ENCODE measurements at places on chromosomes 12 and 14.
A peak's percentile ranks its signal among the peaks of the same experiment; 100 is the strongest.

GRCh38 chr12:80857311-80857710 lies 80.4 kb downstream of the LIN7A start:
- DNase-seq = no peak

DNA sequence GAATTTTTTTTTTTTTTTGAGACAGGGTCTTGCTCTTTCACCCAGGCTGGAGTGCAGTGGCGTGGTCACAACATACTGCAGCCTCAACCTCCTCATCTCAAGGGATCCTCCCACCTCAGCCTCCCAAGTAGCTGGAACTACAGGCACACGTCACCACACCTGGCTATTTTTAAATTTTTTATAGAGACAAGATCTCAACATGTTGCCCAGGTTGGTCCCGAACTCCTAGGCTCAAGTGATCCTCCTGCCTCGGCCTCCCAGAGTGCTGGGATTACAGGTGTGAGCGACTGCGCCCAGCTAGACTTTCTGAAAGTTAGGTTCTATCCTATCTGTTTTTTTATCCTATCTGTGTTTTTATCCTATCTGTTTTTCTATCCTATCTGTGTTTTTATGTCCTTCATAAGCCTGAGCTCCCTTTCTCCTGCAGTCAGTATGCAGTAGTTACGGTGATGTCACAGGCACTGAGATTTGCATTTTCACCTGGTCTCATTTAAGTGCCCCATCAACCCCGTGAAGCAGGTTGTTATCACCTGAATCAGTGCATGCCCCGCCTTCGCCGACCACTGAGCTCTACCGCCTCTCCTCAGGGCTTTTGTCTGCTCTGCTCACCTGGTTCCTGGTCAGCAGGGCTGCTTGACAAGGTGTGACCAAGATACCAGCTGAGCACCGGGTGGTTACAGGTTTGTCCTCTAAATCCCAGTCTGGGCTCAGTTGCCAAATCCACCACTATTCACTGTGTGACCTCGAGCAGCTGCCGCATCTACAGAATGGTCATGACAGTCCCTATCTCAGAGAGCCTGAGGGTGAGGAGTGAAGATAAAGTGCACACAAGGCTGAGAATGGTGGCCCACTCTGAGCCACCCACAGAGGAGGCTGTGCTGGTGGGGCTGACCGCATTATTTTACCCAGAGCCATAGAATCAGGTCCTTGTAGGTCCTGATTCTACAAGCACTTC lies 33.1 kb downstream of the SYNDIG1L start:
- no peak for DNase-seq

DNA sequence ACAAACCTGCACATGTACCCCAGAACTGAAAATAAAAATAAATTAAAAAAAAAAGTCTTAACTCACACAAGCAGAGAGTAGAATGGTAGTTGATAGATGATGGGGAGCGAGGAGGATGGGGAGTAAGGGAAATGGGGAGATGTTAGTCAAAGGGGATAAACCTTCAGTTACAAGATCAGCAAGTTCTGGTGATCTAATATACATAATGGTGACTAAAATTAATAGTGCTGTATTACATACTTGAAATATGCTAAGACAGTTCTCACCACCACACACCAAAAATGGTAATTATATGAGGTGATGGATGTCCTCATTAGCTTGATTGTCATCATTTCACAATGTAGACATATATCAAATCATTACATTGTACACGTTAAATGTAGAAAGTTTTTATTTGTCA lies 3.2 kb upstream of the C12orf42 start:
- no peak for DNase-seq

DNA sequence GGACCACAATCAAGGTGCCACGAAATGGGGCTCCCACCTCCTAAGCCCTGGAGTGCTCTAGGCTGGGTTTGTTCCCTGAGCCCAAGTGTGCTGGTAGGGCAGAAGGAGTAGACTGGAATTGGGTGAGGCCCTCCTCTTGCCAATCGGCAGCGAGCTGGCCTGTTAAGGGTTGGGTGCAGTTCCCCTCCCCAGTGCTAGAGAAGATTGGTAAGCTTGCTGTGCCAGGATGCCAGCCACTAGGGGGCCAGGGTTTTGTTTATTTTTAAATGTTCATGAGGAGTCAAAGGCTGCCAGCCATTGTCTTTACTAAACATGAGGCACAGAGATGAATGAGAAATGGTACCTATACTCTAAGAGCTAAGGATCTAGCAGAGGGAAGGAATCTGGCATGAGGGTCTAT lies 79.7 kb downstream of the SPTB start:
- DNase-seq = peak; percentile 53

- no peak for DNase-seq
Measured at GRCh38 chr12:58254463-58255100, 313.2 kb downstream of the ATP23 start.

GRCh38 chr12:57724003-57724935 lies 14.3 kb downstream of the AGAP2 start:
- no peak for DNase-seq

DNA sequence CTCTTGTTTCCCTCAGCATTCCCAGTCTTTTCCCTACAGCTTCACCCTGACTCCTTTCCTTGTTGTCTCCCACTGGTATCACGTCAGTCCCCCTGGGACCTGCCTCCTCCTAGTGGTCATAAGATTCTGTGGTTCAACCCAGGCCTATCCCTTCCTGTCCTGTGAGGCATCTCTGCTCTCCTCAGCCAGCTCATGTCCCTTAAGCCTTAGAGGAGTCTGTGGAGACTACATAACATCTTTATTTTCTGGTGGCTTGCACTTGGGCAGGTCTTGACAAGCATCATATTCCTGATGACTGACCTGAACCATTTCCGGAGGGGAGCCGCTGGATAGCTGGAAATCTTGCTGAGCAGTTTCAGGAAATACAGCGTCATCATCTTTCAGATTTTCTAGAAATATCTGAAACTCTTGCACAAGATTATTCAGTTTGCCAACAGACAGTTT lies 688 bp downstream of the C12orf71 start:
- peak; percentile 32 for DNase-seq

GRCh38 chr12:69471667-69472385 lies 1.6 kb downstream of the FRS2 start:
- DNase-seq = no peak

DNA sequence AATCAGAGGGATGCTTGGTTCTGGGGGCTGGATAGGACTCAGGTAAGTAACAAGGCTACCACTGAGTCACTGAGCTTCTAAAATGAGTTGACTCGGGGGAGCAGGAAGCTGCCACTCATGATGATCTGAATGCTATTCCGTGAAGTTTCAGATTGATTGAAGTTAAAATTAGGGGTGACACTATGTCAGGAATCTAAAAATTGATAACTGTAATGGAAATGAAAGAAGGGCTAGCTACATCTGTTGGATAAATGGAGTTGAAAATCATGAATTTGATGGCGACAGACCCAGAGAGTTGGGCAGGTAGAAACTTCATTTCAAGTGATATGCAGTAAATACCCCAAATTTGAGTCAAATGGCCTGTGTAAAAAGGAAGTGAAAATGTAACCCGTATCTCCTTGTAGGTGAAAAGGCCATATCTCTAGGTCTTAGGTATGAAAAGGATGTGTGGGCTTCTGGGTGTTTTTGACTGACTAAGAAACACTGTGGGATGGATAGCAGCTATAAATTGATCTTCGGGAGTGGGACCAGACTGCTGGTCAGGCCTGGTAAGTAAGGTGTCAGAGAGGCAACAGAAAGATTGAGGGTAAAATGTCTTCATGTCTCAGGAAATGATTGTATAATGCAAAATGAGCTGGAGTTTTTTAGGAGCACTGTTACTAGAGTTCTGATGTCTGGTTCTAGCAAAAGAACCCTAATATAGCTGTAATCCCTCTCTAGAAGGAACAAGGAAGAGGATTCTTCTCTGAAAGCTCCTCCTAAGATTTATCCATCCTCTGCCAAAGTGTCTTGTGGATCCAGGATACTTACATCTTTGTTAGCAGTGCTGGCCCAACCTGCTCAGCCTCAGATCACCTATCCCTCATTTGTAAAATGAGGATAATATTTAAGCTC lies 57.3 kb downstream of the DAD1 start:
- no peak for DNase-seq

DNA sequence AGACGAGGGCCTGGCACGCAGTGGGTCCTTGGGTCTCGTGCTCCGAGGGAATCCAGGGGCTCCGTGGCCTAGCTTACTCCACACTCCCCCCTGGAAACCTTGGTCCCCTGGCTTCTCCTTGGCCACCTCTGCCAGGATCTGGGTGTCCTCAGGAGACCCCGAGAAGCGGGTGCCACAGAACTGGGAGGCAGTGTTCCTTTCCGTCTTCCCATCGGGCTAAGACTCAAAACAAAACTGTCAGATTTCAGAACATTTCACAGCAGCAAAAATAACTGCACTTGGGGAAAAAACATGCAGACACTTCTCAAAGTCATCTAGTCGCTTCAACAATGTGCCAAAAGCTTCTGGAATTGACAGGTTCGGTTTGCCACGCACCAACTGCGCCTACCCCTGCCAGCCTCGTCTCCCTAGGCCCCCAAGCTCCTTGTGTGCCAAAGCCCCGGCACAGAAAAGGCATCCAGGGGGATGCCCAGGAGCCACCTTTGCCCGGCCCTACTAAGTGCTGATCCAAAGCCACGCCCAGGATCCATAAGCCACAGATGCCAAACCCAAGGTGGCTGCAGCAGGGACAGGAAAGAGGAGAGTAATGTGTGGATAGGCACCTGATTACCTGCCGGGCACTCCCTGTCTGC lies 58.4 kb upstream of the DIO3 start:
- no peak for DNase-seq

- DNase-seq = no peak
Measured at GRCh38 chr14:49058511-49058910, 527.7 kb downstream of the RPS29 start.

DNA sequence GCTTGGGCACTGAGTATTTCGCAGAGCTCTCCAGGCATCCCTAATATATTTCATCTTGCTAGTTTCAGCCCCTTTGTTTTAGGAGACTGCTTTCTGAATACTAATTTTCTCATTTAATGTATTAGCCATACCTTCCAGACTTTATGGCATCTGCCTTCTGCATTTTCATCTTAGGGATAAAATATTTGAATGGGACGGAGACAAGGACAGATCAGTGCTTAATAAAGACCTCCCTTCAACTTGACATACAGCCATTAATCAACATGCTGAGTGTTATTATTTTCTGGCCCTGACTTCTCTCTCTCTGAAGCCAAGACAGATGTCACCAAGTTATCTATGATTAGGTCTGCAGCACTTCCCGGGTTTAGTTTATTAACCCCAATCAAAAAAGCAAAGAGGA lies 42.4 kb downstream of the CACNA2D4 start:
- DNase-seq = no peak

GRCh38 chr14:92943855-92944570 lies 21.1 kb downstream of the CHGA start:
- DNase-seq = no peak

DNA sequence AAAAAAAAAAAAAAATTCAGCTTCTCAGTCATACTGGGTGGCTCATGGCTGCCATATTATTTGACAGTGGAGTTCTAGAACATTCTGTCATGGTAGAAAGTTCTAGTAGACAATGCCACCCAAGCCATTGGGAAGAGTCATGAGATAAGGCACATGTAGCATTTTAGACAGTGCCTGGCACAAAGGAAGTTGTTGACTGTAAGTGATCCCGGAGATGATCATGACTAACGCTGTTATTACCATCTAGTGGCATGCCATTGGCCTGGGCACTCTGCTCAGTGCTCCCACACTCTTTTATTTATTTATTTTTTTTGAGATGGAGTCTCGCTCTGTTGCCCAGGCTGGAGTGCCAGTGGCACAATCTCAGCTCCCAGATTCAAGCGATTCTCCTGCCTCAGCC lies 80.4 kb downstream of the FOXN4 start:
- DNase-seq = no peak

DNA sequence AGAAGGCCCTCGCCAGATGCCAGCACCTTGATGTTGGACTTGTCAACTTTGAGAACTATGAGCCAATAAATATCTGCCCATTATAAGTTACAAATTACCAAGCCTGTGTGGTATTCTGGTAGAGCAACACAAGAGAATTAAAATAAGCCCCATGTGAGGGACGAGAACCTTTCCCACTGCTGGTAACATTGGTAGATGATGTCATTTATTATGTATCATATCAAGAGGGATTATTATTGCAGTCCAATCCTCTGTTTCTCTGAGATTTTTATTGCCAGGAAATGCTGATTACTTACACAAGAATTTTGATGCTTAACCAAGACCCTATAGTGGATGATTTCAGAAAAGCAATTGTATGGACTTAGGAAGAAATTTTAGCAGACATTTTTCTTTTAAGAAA lies 40.3 kb upstream of the SLC24A4 start:
- no peak for DNase-seq

GRCh38 chr12:241266-241665 lies 21.4 kb downstream of the SLC6A13 start:
- DNase-seq = no peak

- DNase-seq = no peak
Measured at GRCh38 chr12:10739157-10740118, 16.3 kb upstream of the YBX3 start.

- DNase-seq = peak; percentile 64
Measured at GRCh38 chr14:74510959-74511409, 17.4 kb downstream of the ISCA2 start.

DNA sequence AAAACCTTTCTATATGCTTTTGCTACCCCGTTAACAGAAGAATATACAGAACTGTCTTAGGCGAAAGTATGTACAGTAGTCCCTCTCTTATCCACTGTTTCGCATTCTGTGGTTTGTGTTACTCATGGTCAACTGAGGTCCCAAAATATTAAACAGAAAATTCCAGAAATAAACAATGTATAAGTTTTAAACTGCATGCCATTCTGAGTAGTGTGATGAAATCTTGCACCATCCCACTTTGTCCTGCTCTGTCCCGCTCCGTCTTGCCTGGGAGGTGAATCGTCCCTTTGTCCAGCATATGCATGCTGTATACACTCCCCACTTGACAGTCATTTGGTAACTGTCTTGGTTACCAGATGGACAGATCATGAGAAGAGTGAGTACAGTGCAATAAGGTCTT lies 70.1 kb upstream of the STRN3 start:
- peak; percentile 13 for DNase-seq

GRCh38 chr14:104724981-104725771 lies 1.1 kb downstream of the ADSS1 start:
- peak; percentile 27 for DNase-seq

DNA sequence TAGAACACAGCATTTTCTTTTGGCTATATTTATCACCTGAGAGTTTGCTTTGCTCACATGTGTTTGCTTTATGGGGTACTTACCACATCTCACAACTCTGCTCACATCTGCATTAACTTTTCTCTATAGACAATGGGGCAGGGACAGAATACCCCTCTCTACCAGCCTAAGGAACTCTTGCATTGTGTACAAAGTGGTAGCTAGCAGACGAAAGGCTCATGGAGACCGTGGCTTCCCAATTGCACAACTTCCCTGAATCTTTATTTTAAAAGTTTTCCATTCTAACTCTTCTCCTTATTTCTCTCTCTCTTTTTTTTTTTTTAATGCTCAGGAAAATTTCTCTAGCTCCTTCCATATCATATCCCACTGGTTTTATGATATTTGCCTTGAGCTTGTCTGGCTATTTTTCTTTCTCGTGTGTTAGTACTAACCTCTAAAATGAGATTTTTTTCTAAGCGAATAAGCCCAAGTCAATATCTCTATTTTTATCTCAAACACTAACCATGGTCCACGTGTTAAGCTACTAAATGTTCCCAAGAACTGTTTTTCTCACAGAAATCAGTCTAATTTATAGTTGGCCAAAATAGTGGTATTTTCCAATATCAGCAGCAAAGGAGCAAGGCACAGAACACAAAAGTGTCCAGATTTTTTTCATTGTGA lies 155.2 kb downstream of the STXBP6 start:
- DNase-seq = no peak

GRCh38 chr14:105418269-105419194 lies 1.1 kb upstream of the MTA1 start:
- no peak for DNase-seq

GRCh38 chr12:575948-576614 lies 87.2 kb downstream of the NINJ2 start:
- DNase-seq = peak; percentile 76

All from fibroblast of the aortic adventitia (primary cell).